NCI-H2029 treated with DMSO at 0.1 percent for 48 hours (cell line): ENCODE measurements at places on chromosomes 7 and 10.

- DNase-seq, result no peak
Observed at GRCh38 chr7:139958599-139959284, 104.0 kb downstream of the PARP12 start.

GRCh38 chr7:36406156-36406555, 16.5 kb downstream of the ANLN start:
- no peak for DNase-seq

DNA sequence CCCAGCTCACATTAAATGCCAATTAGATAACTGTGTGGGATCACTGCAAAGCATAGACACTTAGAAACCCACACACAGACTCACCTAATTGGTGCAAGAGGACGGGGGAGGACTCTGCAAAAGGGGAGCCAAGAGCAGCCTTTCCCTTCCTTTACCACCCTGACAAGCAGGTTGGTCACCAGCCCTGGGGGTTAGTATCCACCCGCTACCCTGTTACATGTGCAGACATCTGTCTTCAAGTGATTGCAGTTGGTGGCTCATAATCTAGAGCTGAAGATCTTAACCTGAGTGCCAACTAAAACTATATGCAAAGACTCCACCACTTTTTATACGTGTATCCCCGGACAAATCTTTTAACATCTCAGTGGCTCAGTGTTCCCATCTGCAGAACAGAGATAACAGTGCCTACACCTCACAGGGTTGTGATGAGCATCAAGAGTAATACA, 56.9 kb downstream of the SORBS1 start:
- no peak for DNase-seq

GRCh38 chr10:110273474-110273873, 31.2 kb downstream of the SMNDC1 start:
- DNase-seq, result no peak

- DNase-seq, result no peak
Observed at GRCh38 chr10:103816431-103816830, 38.9 kb downstream of the SH3PXD2A start.
